ENCODE measurements at places on chromosomes 4 and X. TPM values are rescaled to one million over a fixed set of nuclear protein-coding genes. Genes with fewer than 3 reads are reported as not detected.

The GC gene
- not detected for total RNA-seq

The APELA gene
- total RNA-seq = not detected

The AFF2 gene
- total RNA-seq = not detected

The GNRHR gene
- total RNA-seq = not detected

The CFP gene
- 0.17 TPM for total RNA-seq

The GPR78 gene
- 0.05 TPM for total RNA-seq

The BGN gene
- not detected for total RNA-seq

The SSX4 gene
- not detected for total RNA-seq

The SHROOM3 gene
- 16.6 TPM for total RNA-seq

The GAGE12E gene
- not detected for total RNA-seq

The ZBTB49 gene
- total RNA-seq = 2.8 TPM

The TRPC5OS gene
- not detected for total RNA-seq

The MTNR1A gene
- total RNA-seq = 0.43 TPM

The NWD2 gene
- 0.01 TPM for total RNA-seq

The CXCL1 gene
- total RNA-seq = 6.0 TPM

The GLRA3 gene
- total RNA-seq = 0.01 TPM

The ABCG2 gene
- total RNA-seq = 22.0 TPM

The CNKSR2 gene
- total RNA-seq = 2.5 TPM

The MYOZ2 gene
- total RNA-seq = not detected

All from A549 treated with Hydrocortisone at 1 μM for 4 hours (cell line).